Stimulated activated CD8-positive, alpha-beta memory T cell treated with anti-CD3 and anti-CD28 coated beads, Interleukin-4, amount 100 ng/mL, for 4 hours (primary cell): ENCODE measurements at places on chromosomes 6 and 20.
A peak's percentile ranks its signal among the peaks of the same experiment; 100 is the strongest.

DNA sequence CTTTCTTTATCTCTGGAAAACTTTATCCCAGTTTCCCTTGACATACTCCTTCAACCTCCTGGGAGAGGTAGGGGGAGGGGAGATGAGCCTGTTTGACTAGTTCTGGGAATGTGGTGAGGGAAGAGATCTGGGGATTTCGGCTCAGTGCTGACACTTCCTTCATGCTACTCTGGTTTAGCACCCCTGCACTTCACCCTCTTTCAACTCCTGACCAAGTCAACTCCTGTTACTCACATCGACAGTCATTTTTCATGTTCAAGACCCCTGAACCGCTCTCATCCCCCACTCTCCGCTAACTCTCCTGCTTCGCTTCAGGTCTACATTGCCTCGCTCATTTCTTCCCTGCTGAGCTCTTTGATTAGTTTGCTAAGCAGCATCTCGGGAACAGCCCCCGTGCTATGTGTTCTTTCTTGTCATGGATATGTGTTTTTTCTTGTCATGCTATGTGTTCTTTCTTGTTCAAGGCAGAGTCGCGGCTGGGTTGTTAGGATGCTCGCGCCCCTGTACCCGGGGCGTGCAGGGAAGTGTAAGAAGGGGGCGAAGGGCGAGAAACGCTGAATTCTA, 16.6 kb upstream of the TRIM27 start:
- DNase-seq, result no peak

- no peak for DNase-seq
Observed at GRCh38 chr6:89970609-89971337, 76.5 kb downstream of the GJA10 start.

- no peak for DNase-seq
Observed at GRCh38 chr20:42361402-42361970, 743.3 kb upstream of the CHD6 start.

- no peak for DNase-seq
Observed at GRCh38 chr6:147642458-147642857, 134.0 kb downstream of the SAMD5 start.

GRCh38 chr6:43718387-43719105, 31.0 kb upstream of the MRPS18A start:
- no peak for DNase-seq

- no peak for DNase-seq
Observed at GRCh38 chr6:101760843-101761621, 367.5 kb downstream of the GRIK2 start.

GRCh38 chr6:44598679-44599078, 211.2 kb downstream of the CDC5L start:
- no peak for DNase-seq

DNA sequence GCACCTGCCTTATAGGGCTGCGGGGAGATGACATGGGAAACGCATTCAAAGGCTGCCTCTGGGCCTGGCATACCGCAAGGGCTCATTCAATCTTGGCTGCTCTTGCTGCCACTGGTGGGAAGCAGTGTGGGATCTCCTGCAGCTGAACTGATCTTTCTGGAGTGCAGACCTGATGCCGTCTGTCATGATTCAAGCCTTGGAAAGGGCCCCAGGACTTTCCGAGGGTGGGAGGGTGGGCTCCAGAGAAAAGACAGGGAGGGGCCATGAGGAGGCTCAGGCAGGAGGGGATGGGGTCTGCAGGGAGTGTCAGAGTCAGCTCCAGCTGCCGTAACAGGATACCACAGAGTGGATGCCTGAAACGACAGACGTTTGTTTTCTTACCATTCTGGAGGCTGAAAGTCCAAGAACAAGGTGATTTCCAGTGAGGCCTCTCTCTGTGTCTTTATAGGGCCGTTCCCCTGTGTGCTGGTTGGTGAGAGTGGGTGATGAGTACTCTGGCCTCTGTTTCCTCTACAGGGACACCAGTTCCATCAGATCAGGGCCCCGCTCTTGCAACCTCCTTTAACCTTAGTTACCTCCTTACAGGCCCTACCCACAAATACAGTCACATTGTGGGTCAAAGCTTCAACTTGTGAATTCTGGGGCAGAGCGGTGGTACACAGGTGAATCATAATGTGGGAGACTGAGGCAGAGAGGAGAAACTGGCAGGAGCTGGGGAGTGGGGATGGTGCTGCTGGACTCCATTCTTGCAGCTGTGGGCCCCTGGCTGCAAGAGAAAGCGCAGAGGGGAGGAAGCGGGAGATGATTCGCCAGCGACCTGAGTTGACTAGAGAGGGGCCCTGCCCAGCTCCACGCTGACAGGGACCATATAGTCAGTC, 148.4 kb downstream of the SYCP2 start:
- DNase-seq, result no peak

DNA sequence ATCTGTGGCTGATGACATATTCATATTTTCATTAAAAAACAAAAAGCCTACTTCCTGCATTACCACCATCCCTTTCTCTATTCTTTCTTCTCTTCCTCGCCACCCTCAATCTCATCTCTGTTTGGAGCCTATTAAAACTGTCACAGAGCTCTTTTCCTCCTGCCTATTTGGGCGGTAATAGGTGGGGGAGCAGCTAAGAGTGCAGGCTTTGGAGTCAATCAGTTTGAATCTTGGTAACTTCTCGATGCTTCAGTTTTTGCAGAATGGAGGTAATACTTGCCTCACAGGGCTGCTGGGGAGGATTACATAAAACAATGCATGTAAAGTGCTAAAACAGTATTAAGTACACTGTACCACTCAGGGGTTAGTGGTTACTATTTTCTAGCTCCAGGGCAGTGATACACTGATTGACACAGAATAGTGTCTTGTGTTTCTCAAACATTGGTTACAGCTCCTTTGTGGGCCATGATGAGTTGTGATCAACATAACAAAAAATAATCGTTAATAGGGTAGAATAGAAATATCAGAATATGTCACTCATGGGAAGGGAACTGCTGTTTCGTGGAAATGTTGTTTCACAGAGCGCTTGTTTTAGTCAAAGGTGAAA, 14.0 kb downstream of the GCLC start:
- no peak for DNase-seq

GRCh38 chr6:153525998-153526397, 394.9 kb upstream of the RGS17 start:
- no peak for DNase-seq

- DNase-seq, result no peak
Observed at GRCh38 chr6:33974030-33974429, 170.2 kb upstream of the MLN start.

- no peak for DNase-seq
Observed at GRCh38 chr6:56938649-56939191, 16.2 kb upstream of the BEND6 start.

- no peak for DNase-seq
Observed at GRCh38 chr20:4067600-4068261, 52.4 kb upstream of the RNF24 start.

- no peak for DNase-seq
Observed at GRCh38 chr20:46060301-46060881, 29.4 kb downstream of the NCOA5 start.

DNA sequence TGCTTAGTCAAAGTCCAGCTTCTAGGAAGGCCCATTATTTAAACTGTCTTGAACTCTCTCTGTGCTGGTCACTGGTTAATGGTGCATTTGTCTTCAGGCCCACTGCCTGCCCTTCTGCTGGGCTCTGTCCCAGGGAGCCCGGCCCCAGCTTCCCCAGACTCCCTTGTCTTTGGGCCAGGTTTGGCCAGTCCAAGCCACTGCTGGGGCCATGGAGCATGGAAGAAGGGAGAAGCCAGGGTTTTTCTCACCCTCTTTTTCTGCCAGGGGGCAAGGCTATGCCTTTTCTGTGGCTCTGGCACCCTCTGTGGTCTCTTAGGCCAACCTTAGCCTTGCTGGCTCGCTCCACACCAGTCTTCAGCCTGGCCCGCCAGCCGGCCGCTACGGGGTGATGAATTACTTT, 390.0 kb upstream of the SULF2 start:
- DNase-seq, result no peak

GRCh38 chr6:30810813-30811339, 66.5 kb upstream of the IER3 start:
- DNase-seq, result peak; percentile 76

GRCh38 chr6:125453516-125453915, 151.7 kb upstream of the HDDC2 start:
- no peak for DNase-seq

DNA sequence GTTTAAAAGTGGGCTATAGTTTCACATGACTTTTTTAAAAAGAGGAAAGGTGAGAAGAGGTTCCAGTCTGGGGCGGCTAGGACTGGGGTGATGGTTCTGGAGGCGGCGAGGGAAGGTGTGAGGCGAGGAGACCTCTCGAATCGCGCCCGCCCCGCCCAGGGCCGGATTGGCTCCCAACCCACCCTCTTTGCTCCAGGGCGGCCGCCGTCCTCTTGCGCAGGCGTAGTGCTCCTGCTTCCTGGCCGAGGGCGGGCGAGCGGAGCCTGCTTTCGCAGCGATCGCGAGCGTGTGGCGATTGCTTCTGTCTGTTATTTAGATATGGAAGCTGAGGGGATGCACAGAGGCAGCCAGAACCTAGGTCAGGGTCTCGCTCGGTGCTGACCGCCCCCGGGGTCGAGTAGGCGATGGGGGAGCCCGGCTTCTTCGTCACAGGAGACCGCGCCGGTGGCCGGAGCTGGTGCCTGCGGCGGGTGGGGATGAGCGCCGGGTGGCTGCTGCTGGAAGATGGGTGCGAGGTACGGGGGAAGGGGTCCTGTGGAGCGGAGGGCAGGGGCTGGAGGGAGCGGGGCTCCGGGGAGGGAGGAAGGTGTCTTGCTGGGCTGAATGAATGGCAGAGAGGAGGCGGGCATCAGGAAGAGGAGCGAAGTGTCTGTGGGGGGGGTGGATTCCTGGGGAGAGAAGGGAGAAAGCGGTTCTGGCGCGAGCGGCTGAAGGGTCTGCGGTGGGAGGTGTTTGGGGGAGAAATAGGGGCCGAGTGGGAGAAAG, at the start of gene RNF8:
TSS of gene RNF8 (plus strand) at position 223 of the 765 bp plus-strand sequence. CDS start at position 405, 182 bp downstream.
- peak; percentile 68 for DNase-seq

GRCh38 chr6:8536122-8536521, 100.8 kb upstream of the SLC35B3 start:
- no peak for DNase-seq

- no peak for DNase-seq
Observed at GRCh38 chr6:149138089-149138488, 179.4 kb upstream of the TAB2 start.

GRCh38 chr20:57618091-57618763, 2.0 kb downstream of the ZBP1 start:
- no peak for DNase-seq

DNA sequence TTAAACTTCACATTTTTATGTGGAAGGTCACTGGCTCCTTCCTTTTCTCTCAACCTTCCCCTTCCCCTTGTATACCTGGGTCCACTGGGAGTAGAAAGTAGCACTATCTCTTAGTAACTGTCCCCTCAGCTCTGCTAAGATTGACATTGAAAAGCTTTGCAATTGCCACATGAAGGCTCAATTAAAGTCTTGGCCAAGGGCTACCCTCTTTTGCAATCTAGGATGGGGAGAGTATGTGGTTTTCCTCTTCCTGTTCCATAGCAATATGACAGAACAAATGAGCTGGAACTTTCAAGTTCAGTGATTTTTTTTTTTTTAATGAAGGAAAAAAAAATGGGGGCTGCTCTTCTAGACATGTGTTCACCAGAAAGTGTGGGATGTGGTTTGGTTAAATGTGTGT, 37.1 kb downstream of the PROKR2 start:
- no peak for DNase-seq

GRCh38 chr20:14454296-14454695, 116.9 kb upstream of the FLRT3 start:
- DNase-seq, result no peak

- DNase-seq, result no peak
Observed at GRCh38 chr6:39114388-39114703, 640 bp downstream of the SAYSD1 start.

DNA sequence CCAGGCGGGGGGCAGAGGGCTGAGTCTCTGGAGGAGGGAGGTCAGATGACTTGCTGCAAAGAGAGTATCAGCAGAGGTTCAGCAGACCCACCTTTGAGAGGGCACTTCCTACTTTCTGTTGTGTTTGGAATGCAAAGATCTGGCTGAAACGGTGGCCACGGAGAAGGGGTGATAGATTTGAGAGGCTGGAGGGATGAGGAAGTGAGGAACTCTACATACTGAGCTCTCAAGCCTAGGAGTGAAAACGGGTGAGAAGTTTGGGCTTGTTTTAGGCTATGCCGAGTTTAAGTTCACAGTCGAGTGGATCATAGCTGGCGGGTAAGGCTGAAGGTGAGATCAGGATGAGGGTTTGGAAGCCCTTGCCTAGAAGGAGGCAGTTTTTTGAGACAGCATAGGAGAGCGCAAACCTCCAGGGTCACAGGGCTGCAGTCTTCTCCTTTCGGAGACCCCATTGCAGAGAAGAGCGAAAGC, 477 bp upstream of the ITPA start:
- no peak for DNase-seq

GRCh38 chr6:106509420-106510089, 119.7 kb downstream of the RTN4IP1 start:
- DNase-seq, result no peak

DNA sequence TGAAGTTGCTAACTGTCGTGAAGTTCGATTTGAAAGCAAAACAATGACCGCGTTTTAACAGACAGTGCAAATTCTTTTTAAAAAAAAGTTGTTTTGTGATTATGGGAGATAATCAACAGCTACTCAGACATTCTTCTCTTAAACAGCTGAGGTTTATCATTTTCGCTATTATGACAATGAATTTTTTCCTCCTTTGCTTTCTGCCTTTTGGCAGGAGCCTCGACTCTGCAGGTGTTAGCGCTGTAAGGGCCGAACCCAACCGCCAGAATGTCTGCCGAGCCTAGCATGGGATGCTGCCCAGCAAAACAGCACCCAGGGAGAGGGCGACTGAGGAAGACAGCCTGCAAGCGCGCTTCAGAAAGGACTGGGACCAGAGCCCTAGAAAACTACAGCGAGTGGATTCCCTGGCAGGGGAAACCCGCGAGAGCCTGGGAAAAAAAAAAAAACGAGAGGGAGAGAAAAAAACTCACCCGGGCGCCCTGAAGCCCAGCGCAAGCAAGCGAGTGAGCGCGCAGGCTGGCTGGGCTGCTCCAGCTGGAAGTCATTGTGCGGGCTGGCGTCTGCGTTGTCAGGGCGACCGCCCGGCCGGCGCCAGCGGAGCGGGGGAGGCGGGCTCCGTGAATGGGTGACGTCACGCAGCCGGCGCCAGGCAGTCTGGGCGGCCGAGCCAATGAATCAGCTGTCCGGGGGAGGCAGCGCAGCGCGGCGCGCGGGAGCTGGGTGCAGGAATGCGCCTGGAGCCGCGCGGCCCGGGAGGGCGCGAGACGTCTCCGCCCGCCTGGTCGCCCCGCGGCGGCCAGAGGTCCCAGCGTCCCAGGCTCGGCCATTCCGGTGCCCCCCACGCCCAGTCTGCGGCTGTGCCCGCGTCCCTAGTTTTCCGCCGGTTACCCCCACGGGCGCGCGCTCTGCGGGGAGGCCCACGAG, 32.7 kb upstream of the ID4 start:
- peak; percentile 1 for DNase-seq

DNA sequence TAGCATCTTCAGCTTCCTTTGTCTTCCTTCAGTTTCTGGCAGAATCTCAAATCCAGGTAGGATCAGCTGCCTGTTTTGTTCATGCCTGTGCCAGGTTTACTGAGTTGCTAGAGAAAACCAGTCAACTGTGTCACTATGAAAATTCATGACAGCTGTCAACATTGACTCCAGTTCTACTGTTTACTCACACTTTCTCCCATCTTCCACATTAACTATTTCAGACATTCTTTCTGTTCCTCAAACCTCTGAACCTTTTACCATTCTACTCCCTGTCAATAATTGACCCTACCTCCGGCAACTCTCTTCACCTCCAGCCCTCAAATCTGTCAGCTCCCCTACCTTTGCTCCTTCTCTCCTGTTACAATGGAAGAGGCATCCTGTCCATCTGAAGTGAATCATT, 8.5 kb downstream of the ENPP4 start:
- DNase-seq, result no peak
